ENCODE measurements at places on chromosomes 7 and 10.

- DNase-seq: no peak
Measured at GRCh38 chr10:96712662-96713271, 7.5 kb downstream of the PIK3AP1 start.

DNA sequence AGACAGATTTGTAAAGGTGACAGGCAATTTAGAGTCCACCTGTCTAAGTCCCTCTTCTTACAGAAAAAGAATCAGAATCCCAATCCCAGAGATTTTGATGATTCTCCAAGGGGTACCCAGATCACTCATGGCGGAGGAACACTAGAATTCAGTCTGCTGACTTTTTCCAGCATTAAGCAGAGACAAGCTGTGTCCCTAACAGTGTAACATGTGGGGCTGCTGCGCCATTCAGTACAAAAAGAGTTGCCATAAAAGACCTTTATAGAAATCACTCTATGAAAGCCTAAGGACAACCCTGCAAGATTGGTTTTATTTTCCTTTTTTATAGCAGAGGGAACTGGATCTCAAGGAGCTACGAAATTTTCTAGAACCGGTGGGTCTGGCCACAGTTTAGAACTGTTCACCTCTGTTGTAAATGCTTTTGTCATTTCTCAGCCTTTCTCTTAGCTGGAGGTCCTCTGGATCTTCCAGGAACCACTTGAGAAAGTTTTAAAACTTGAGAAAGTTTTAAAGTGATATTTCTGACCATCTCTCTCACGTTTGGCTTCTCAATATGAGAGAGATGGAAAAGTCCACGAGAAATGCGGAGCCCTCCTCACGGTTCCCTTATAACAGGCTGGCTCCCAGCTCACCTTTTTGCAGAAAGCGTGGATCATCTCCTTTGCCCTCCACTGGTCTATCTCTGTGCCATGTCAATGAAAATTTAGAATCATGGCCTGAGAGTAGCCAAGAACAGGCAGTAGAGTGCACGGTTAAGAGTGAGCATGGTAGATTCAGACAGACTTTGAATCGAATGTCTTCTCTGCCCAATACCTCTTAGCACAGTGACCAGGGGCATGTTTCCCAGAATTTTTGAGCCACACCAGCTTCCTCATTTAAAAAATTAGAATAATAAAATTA, 826 bp downstream of the GIMAP7 start:
- no peak for DNase-seq

GRCh38 chr7:24304494-24305095, 20.6 kb downstream of the NPY start:
- no peak for DNase-seq

DNA sequence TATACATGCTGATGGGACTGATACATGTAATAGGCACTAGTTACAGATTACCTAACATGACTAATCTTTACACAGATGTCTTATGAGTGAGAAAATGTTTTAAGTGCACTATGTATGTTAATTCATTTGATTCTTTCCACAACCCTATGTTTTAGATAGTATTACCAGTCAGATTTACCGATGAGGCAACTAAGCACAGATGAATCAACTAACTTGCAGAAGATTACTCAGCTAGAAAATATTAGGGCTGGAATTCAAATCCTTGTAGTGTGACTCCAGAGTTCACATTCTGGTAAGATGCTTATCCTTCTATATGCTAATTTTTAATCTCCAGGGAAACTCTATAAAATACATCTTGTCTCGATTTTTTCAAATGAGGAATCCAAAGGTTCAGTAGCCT, 964.9 kb downstream of the REEP3 start:
- peak; percentile 84 for DNase-seq

DNA sequence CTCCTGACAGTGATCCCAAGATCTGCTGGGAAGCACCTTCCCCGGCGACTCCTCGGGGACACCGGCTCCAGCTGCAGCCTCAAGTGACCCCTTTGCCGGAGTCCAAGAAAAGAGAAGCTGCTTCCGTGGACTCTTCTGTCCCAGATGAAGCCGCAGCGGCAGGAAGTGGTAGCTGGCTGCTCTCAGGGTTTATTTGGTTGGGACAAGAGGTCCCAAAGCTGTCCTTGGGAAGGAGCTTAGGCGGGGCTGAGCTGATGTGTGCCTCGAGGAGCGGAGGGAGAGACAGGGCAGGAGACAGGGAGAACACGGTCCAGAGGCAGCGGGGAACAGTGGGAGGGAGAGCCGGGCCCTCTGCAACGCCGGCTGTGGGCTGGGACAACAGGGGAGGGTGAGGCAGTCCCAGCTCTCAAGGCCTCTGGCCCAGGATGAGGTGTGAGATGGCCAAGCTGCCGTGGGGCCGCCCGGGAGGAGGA, 13.1 kb upstream of the FAM20C start:
- no peak for DNase-seq

Measured in fibroblast of skin of back (primary cell).